ENCODE measurements at places on chromosomes 12 and 14.

GRCh38 chr14:64203366-64204006, 90.7 kb downstream of the ESR2 start:
- DNase-seq, result no peak

- no peak for DNase-seq
Observed at GRCh38 chr14:36256126-36256801, 64.2 kb downstream of the MBIP start.

DNA sequence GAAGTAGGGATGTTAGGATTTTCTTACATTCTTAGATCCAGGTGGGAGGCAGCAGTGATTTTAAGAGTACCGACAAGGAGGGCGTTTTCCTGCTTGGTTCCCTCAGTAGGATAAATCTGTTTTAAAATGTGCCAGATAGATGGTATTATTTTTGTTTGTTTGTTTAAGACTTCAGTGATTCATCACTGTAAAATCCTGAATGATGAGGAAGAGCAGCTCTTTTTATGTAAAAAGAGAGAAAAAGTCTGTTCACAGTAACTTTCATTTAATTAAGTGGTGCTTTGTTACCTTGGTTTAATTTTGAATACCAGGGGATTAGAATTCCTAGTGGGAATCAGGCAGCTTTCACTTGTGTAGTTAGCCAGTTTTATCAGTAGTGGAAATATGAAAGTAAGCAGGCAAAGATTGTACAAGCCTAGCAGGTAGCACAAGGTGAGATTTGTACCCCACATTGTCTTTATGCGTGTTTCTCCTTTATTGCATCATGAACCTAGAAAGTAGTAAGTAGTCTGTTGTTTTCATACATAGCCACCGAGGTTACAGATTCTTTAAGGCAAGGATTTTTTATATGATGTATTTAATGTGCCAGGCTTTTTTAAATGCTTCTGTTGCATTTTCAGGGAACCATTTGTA, 349.6 kb downstream of the CCDC91 start:
- DNase-seq, result no peak

- DNase-seq, result no peak
Observed at GRCh38 chr12:18676996-18677588, 60.7 kb downstream of the PLCZ1 start.

GRCh38 chr14:57199921-57200320, 68.8 kb downstream of the EXOC5 start:
- DNase-seq, result no peak

DNA sequence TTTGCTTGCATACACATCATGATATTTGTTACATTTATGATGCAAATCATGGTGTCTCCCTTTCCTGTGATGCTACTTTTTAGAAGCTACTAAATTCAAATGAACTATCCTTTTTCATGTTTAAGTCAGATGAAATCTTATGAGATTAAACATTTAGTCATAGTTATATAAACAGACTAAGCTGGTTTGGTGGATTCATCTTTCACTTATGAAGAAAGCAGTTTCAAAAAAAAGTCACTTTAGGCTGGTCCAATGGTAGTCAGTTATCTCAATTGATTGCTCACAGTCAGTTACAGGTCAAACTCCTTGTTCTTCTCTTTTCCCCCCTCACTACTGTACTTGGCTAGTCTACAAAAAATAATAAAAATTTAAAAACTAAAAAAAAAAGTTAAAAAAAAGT, 19.7 kb downstream of the SYCP3 start:
- DNase-seq, result no peak

- no peak for DNase-seq
Observed at GRCh38 chr14:57291692-57292647, 23.2 kb downstream of the AP5M1 start.

DNA sequence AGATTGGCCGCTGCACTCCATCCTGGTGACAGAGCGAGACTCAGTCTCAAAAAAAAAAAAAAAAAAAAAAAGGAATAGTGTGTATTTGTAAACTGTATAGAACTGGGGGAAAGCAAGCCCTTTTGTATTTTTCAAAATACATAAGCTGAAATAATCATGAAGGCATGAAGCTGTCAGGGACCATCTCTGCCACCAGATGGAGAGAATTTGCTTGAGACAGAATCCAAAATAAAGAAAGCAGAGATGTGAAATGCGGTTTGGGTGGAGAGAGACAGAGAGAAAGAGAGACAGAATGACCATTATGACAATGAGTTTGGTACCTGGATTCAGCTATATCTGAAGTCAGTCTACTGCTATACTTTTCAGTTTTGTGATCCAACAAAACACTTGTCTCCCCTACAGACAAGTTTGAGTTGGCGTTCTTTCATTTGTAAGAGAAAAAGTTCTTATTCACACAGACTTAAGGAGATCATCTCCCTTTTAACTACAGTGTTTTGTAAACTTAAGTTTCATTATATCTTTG, 155.7 kb upstream of the LRIG3 start:
- no peak for DNase-seq

DNA sequence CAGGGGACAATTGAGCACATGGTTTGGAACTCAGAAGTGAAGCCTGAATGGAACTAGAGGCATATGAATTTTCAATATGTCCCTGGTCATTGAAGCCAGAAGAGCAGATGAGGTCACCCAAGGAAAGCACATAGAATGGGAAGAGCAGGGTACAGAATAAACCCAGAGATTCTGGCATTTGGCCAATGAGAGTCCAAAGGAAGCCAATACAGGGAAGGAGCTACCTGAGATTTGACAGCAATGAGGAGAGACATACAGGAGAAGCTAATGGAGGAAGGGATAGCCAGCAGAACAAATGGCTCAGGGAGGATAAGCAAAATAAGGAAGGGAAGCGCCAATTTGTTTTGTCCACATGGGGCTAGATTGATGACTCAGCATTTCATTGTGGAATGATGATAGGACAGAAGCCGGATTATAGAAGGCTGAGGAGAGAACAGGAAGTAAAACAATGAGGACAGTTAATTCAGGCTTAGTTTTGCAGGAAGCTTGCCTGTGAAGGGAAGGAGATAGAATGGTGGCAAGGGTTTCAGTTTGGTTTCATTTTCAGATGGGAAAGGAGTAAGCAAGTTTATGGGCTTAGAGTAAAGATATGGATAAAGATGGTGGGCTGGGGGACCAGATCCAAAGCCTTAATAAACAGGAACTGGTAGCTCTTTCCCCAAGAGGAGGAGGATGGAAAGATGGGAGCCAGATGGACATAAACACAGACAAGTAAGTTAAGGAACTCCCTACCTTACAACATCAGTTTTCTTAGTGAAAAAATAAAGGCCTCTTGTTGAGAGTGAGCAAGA, 3.2 kb upstream of the SPTSSA start:
- DNase-seq, result peak; percentile 91

DNA sequence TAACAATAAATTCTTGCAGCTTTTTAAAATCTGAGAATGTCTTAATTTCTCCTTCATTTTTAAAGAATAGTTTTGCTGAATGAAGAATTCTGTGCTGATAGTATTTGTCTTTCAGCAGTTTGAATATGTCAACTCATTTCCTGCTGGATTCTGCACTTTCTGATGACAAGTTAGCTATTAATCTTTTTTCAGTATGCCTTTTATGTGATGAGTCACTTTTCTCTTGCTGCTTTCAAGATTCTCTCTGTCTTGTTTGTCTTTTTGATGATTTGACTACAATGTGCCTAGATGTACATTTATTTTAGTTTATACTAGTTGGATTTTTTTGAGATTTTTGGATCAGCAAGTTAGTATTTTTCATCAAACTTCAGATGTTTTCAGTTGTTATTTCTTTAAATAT, 87.9 kb upstream of the AVPR1A start:
- DNase-seq, result peak; percentile 31

- DNase-seq, result no peak
Observed at GRCh38 chr14:37669242-37669641, 73.8 kb downstream of the TTC6 start.

- DNase-seq, result no peak
Observed at GRCh38 chr12:127760996-127761395, 506.0 kb upstream of the TMEM132C start.

- no peak for DNase-seq
Observed at GRCh38 chr12:21111732-21112131, 19.3 kb upstream of the SLCO1B1 start.

DNA sequence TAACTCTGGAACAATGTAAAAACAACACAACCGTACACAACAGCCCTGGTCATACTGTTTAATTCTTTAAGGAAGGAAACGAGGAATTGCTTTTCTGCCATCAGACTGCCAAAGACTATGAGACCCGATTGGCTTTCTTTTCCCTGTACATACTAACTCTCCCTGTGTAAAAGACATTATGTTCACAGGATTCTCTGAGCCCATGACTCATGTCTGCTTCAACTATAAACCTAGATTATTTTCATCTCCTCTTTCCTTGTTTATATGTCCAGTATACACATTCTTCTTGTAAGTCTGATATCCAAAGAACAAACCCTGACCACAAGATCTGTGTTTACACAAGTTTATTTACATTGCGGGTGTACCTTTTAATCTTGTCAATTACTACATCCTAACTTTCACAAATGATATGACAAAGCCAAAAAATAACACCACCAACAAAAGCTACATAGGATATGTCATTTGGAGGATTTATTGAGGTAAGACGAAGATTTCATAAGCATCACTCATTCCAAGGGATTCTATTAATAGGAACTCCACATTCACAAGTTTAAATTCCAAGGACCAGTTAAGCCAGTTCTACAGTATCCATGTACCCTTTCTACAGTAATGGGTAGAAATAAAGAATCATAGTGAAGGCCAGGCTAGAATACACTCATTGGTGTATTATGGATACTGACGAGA, 67.3 kb downstream of the STXBP6 start:
- no peak for DNase-seq

- DNase-seq, result no peak
Observed at GRCh38 chr12:41333974-41334373, 145.9 kb downstream of the PDZRN4 start.

DNA sequence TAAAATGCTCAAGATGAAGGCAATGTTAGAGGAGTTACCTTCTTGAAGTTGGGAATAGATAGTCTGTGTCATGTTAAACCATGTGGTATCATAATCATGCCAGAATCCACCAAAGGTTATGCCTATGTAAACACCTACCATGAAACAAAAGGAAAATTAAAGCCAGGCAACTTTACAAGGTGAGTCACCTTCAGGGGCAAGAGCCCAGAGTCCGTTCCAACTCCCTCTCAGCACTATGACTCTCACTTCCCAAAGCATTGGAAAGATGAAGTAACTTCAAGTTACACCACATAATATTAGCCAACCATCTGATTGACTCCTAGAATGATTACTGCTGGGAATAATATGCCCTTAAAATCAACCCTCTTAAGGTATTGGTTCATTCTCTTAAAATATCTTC, 38.5 kb downstream of the CATSPERB start:
- DNase-seq, result no peak

DNA sequence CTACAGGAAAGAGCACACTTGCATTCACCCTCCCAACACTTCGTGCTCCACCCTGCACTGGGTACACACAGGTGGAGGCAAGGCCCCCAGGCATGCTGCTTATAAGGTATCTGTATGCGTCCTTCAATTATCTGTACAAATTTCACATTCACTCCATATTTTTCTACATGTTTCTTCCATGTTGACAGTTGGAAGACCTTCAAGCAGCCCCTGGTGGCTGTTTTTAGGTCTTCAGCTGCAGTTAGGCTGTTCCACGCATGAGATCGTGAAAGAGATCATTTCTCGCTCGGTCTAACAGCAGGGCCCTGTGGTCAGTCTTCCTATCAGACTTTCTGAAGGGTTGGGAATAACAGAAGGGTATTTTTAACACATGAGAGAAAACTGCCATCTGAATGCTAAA, 47.1 kb downstream of the PLXNC1 start:
- DNase-seq, result no peak

DNA sequence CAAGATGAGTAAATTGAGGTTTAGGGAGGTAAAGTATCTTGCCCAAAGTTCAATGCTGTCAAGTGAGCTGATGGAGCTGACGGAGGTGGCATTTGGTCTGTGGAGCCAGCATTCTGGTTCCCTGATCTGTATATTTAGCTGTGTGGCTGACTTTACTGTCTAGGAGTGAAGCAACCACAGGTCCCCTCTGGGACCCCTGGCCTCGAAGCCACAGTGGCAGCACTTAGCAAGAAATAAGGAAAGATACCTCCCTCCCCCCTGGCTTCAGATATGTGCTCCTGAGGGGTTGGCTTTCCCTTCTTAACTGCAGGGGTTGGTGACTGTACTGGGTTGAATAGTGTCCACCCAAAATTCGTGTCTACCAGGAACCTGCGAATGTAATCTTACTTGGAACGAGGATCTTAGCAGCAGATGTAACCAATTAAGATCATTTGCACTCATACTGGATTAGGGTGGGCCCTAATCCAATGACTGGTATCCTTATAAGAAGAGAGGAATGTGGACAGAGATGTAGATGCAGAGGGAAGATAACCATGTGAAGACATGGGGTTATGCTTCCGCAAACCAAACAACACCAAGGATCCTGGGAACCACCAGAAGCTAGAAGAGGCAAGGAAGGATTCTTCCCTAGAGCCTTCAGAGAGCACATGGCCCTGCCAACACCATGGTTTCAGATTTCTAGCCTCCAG, 2.0 kb upstream of the ACVR1B start:
- no peak for DNase-seq

DNA sequence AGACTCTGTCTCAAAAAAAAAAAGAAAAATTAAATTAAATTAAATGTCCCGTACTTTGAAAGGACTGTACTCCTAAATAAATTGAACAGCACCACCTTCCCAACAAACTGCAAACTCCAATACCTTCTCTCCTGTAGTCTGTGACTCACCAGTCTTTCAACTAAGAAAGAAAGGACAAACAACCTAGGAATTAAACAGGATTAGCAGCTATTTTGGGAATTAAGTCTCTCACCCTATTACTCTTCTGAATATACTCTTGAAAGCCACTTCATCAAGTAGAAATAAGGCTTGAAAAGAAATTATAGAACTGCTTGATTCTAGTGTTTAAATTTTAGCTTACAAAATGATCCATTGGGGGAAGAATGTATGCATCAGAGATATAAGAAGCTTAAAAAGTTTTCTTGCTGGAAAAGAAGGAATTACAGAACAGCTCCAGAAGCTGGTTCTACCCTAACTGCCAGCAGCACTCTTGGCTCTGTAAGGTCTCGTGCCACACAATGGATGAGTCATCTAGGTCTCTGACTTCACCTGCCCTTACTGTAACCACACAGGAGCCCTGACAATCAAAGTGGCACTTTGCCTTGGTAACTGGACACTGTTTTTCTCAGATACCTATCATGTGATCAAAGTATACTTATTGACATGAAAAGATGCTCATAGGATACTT, 57.0 kb upstream of the CERS5 start:
- DNase-seq, result peak; percentile 30

- DNase-seq, result no peak
Observed at GRCh38 chr12:130131025-130131424, 31.2 kb upstream of the FZD10 start.

GRCh38 chr12:645563-646071, 17.6 kb downstream of the NINJ2 start:
- no peak for DNase-seq
